ENCODE measurements at places on chromosomes 2 and 18.

GRCh38 chr18:74899554-74899953, 301.9 kb downstream of the ZNF407 start:
- DNase-seq, result no peak

DNA sequence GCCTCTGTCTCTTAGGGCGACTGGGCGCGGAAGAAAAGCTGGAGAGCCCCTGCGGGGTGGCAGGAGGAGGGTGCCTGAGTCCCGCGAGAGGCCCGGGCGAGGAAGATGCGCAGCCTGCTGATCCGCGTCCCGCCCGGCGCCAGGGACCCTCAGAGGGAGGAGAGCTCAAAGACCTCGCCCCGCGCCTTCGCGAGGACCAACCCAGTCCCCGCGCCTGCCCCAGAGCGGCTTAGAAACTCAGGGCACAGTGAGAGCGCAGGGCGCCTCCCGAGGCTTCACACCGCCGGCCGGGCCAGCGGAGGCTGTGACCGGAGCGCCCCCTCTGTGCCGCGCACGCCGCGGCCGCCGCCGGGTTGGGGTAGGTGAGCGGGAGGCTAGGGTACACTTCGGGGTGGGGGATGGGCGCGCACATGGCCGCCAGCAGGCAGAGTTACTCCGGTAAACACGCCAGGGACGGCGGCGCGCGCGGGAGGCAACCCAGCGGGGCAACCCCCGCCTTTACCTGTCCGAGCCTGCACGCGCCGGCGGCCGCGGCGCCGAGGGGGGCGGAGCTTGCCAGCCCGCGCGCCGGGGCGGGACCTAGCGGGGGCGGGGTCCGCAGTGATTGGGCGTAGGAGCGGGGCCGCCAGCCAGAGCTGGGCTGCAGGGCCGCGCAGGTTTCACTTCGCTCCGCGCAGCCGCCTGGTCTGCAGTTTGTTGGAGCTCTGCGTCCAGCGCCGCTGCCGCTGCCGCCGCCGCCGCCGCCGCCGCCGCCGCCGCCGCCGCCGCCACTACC, at the start of gene BCL2L11:
TSS of gene BCL2L11 (plus strand) at position 662 of the 775 bp plus-strand sequence. CDS start 2,832 bp downstream, outside the sequence.
- DNase-seq, result peak; percentile 88

DNA sequence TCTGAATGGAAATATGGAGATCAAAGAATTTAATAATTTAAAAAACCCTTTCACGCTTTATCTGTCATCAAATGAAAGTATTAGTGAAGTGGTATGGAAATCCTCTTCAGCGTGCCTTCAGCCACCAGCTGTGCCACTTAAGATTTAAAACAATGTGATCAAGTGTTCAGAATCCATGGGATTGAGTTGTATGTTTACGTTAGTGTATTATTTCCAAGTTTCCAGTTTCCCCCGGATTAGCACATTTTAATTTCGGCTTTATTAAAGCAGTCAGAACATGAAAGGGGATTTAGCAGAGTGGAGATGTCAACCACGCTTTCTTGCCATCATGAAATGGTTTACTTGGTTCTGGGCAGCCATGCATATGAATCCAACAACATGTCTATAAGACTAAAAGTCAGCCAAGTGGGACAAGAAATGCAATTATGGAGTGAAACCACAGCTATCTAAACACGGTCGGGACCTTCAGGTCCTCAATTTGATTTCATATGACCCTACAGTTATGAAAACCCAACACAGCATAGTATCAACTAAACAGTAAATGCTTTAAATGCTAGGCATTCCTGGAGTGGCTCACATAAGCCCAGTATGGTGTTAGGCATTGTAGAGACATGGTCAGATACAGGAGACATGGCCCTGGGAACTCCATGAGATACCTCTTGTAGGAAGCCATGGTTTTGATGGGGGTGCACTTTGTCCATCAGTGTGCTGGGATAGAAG, 224.9 kb upstream of the EPAS1 start:
- DNase-seq, result peak; percentile 84

- no peak for DNase-seq
These were observed 70.6 kb downstream of the SAP130 start for GRCh38 chr2:127957240-127957639.

GRCh38 chr2:227848586-227848985, 22.8 kb upstream of the DAW1 start:
- DNase-seq, result peak; percentile 23

GRCh38 chr18:61448316-61448715, 115.1 kb downstream of the CDH20 start:
- no peak for DNase-seq

DNA sequence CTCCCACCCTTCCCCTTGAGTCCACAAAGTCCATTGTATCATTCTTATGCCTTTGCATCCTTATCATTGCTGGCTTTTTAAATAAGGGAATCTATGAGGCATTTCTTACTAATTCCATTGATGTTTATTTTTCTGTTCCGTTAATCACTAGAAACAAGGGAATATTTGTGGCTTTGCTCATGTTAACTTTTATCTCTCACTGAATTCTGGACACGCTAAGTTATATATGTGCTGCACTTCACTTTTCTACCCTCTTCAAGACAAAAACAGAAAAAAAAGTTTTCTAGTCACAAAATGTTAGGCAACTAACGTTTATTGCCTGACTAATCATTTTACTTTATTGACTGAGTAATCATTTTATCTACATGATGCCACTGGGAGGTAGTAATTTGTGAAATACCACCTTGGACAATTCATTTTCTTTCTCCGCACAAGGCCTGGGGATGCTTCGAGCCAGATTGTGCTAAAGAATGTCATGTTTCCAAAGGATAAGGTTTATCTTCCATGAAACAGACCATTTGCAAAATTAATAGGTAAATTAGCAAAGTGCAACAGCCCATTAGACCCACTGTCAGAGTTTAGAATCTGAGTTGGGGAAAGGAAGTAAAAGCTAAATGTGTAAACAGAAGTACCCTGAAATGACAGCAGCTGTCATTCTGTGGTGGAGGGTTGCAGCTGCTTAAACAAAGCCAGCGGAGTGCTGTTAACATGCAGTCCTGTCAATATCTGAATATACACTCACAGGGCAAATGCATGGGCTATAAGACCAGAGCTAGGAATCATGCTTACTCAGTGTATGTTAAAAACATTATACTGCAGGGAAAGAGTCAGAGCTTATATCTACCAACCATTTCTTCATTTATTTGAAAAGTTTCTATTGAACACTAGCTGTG, 658.7 kb downstream of the CNTNAP5 start:
- DNase-seq, result no peak

GRCh38 chr2:209685963-209686362, 85.7 kb upstream of the UNC80 start:
- no peak for DNase-seq

DNA sequence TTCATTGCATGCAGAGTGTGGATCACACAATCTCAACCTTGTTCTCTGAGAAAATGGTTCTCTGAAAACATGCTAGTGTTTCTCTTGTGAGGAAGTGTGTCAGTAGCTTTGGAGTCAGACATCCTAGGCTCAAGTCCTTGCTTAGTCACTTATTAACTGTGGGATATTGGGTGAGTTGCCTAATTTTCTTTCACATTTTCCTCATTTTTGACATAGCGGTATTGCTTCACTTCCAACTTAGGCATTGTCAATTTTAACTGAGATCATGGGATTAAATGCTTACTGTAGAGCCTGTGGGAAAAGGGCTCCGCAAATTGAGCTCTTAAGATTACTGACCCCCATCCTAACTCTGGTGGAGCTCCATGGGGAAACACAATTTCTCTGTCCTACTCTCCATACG, 622.2 kb downstream of the CNTNAP5 start:
- DNase-seq, result no peak

DNA sequence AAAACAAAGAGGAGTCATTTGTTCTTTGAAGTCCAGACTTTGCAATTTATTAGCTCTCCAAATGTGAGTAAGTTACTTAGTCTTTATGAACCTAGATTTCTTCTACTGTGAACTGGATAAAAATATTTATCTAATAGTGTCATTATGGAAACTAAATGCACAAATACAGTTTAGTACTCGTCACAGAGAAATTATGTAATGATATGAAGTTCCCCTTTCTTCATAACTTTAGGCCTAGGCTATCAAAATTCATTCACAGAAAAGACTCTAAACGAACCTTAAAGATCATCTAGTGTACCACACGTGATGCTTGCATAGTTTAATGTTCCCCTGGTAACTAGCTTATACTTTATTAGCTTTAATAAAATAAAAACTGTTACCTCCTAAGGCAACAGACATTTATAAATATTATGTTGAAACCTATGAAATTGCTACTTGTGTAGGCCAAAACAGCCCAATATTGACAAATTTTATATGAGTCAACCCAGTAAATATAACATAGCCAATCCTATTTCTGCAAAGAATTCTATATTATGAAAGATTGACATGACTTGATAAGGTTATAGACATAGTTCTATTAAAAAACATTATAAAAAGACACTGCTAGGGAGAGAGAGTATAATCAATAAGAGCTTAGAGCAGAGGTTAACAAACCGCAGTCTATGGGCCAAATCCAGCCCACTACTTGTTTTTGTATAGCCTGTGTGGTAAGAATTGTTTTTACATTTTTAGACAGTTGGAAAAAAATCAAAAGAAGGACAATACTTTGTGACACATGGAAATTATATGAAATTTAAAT, 44.9 kb upstream of the ITPRID2 start:
- DNase-seq, result no peak

- DNase-seq, result no peak
These were observed 8.4 kb downstream of the YPEL5 start for GRCh38 chr2:30155202-30155601.

DNA sequence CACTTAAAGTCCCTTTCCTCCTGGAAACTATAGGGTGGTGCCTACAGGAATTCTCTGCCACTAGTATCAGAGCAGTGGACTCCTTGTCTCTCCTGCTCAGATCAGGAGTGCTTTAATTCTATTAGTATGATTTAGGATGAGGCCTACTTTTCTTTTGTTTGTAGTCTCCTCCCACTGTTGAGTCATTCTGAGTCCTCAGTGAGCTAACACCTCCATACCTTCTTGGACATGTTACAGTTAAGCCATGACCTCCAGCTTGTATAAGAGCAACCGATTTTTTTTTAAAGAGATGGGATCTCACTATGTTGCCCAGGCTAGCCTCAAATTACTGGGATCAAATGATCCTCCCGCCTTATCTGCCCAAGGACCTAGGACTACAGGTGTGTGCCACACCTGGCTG, 48.7 kb upstream of the OTOF start:
- DNase-seq, result no peak

DNA sequence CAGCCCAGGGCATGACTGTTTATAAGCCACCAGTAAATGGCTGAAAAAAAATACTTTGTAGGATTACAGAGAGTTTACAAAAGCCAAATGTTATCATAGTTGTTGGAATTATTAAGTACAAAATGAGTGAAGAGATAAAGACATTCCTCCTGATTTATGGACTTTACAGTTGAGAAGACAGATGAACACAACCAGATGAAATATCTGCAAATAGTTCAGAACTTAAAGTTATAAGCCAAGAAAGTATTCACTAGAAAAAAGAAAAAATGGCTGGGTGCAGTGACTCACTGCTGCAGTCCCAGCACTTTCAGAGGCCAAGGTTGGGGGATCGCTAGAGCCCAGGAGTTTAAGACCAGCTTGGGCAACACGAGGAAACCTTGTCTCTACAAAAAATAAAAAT, 11.2 kb downstream of the PMAIP1 start:
- DNase-seq, result no peak

DNA sequence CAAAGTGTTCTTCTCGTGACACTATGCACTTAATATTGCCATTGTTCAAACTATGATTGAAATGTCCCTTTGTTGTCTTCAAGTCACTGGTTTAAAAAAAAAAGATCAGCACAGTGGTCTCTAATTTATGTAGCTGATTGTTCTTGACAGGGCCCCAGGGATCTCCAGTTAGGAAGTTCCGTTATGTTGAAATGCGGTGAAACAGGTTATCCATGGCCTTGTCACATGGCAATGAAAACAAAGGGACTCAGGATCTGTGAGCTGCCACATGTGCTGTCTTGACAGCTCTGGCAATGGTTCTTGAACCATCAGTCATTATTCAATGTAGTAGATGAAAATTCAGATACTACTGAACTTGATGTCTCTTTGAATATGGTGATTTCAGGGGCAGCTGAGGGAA, 147.4 kb downstream of the SETBP1 start:
- DNase-seq, result no peak

- no peak for DNase-seq
These were observed 1.9 kb upstream of the IL36RN start for GRCh38 chr2:113057117-113057516.

GRCh38 chr2:152594792-152595191, 122.5 kb downstream of the PRPF40A start:
- DNase-seq, result no peak

GRCh38 chr2:225137971-225138370, 95.7 kb upstream of the DOCK10 start:
- no peak for DNase-seq

GRCh38 chr2:233513953-233514655, 52.5 kb downstream of the USP40 start:
- no peak for DNase-seq

DNA sequence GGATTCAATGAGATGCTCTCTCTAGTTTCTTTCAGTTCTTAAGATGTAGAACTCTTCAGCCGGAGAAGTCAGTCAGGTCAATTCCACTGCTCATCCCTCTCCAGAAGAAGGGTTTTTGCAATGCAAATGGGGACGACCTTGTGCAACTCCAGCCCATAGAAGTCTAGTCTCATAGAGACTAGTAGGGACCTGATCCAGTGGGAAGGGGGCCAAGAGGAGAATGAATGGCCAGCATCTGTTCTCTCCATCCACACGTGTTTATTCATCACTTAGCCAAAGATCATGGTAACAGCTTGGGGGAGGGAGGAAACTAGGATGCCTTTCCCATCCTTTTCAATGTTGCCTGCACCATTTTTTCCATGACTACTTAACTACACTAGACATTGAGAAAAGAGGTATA, 120.2 kb downstream of the LAMA3 start:
- no peak for DNase-seq

- DNase-seq, result peak; percentile 25
These were observed 57.7 kb downstream of the ODC1 start for GRCh38 chr2:10390369-10390801.

DNA sequence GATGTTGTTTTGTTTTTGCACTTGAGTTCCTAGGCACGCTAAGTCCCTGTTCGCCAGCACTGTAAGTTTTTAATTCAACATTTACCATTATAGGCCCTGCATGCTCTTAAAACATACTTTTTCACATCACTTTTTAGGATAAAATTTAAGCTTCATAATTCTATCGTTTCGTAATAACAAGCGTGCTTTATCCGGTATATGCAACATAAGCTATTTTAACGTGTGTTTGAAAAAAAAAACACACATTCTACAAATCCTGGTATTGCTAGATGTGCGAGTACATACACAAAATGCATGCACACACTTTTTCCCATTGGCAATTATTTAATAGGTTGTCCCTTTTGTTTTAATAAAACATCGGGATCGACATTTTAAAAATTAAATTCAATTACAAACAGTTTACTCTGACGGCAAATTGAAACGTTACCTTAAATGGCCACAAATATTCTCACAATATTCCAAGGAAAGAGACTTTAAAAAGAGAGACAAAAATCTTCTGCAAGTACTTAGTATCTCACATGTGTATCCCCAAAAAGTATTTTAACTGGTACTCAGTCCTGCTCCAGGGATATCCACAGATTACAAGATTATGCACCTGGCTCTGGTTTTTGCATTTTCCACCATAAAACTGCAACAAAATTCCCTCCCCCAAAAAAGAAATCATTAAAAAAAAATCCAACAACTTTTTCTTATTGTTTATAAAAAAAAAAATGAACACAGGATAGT, 1.0 kb upstream of the TCF4 start:
- no peak for DNase-seq
